ENCODE measurements at places on chromosomes 6 and 20.

DNA sequence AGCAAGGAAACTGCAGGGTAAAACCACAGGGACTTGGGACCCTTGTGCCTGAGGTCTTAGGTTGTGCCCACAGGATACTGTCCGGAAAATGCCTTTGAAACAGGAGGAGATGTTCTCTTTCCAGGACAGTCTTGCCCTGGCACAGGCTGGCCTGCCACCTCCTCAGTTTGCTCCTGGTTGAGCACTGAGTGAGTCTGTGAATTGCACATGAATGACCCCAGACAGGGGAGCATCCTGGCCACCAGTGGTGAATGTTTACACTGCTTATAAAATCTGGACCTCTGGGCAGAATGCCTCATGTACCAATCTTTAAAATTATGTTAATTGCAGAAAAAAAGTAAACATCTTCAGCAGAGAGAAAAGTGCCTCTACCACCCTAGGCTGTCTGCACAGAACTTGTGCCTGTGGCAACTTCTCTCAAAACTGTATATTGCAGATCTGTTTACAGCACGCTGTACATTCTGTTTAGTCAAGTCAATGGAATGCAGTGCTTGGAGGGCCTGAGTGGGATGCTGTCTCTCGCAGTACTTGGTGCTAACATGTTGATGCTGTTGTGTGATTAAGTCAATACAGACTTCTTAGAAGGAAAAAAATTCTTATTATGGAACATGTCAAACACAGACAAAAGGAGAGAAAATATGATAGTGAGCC is 242.1 kb downstream of the SOD2 start:
- DNase-seq: no peak

DNA sequence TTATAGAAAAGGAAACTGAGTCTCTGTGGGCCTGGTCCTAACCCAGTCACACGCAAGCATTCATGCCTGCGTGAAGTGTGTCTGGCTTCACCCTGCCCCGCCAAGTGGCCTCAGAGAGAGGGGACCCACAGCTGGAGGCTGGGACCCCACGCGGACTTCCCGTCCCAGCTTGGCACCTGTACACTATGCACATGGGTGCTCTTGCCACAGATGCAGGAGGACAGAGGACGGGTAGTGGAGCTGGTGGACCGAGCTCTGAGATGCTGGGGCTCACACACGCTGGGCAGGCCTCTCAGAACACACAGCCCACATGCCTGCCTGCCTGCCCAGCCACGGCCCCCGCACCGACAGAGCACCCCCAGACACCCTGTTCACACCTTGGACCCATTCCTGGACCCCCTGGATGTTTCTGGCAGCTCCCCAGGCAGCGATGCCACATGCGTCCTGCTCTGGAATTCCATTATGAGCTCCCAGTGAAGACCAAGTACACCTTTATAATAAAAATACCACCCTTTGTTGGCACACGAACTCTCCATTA is 24.9 kb upstream of the SMOC2 start:
- DNase-seq: no peak

GRCh38 chr6:154476494-154476893 is 34.0 kb downstream of the CNKSR3 start:
- no peak for DNase-seq

DNA sequence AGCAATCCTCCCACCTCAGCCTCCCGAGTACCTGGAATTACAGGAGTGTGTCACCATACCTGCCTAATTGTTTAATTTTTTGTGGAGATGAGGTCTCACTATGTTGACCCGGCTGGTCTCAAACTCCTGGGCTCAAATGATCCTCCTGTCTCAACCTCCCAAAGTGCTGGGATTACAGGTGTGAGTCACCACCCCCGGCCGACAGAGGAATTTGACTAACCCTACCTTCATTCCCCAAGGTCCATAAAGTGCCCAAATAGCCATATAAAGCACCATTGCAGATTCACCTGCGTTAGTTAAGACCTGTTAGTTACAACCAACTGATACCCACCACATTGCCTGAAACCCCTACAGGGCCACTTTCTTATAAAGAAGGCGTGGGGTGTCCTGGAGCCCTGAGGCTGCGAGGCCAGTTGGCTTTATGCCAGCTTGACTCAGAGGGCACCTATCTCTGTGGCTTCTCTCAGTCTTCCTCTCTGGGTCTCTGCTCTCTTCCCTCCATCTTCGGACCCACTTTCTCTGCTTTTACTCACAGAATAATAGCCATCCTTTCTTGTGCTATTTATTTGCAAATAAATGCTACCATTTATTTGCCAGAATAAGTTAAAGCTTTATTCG is 65.6 kb downstream of the SLC2A10 start:
- no peak for DNase-seq

GRCh38 chr6:2155206-2155605 is 90.2 kb downstream of the GMDS start:
- no peak for DNase-seq

GRCh38 chr6:158206740-158207421 is 38.7 kb downstream of the GTF2H5 start:
- no peak for DNase-seq

- no peak for DNase-seq
Observed at GRCh38 chr6:150764334-150765066, 101.0 kb upstream of the MTHFD1L start.

DNA sequence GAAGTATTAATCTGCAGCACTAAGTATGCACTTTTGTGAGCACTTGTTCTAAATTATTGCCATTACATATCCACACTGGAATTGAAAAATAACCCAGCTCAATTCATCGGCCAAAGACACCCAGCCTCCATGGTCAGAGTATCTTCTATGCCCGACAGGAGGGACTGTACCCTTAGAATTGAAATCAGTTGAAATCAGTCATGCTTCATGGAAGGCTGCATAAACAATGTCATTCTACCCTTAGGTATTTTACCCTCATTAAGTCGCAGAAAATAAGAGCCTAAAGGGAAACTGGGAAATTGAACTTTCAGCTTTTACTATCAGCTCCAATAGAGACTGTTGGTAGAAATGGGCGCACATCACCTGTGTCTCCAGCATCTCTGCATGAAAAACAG is 2.9 kb upstream of the RAMACL start:
- DNase-seq: no peak

DNA sequence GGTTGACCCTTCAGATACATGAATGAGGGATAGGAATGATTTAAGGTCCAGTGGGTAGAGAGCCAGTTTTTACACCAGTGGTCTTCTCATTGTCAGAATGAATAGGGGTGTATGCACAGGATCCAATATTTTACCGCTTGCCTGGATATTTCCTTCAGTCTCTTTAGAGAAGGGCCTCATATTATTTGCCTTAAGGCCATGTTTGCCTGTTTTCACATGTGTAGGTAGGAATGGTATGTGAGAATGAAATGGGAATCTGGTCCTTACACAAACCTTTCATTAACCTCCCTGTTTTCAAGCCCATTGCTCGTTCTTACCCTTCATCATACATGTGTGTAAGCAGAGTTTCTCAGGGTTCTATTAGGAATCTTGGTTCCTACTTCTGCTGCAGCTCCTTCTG is 62.4 kb downstream of the LIN28B start:
- no peak for DNase-seq

- no peak for DNase-seq
Observed at GRCh38 chr6:49366539-49366938, 96.5 kb downstream of the MMUT start.

Data from nephron progenitor cell (in vitro differentiated cells).